ENCODE measurements at places on chromosomes 3 and 15. TPM values are rescaled to one million over a fixed set of nuclear protein-coding genes. Genes with fewer than 3 reads are reported as not detected.

Gene LMOD3
- not detected for polyA plus RNA-seq

Gene LMAN1L
- polyA plus RNA-seq, result not detected

Gene TTLL13
- 0.33 TPM for polyA plus RNA-seq

Gene TIMP4
- polyA plus RNA-seq, result not detected
